ENCODE measurements at places on chromosomes 1 and 21.

GRCh38 chr1:244112636-244113035, 61.6 kb downstream of the ZBTB18 start:
- DNase-seq = no peak

DNA sequence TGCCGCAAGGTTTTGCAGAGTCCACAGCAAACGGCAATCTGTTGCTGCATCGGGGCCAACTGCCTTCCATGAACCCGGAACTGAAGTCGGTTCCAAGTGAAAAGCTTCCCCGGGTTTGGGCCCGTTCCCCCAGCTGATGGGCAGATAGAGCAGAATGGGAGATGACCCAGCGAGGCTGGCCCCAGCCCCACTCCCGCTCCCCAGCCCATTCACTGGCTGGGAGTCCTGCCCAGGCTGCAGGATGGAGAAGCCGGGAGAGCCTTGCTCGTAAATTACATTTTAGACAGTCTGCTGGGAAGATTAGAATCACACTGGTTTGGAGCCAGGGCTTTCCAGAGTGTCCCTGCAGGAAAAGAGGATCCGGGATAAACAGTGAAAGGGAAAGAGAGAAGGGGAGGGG, 31.6 kb upstream of the PAX7 start:
- peak; percentile 75 for DNase-seq

DNA sequence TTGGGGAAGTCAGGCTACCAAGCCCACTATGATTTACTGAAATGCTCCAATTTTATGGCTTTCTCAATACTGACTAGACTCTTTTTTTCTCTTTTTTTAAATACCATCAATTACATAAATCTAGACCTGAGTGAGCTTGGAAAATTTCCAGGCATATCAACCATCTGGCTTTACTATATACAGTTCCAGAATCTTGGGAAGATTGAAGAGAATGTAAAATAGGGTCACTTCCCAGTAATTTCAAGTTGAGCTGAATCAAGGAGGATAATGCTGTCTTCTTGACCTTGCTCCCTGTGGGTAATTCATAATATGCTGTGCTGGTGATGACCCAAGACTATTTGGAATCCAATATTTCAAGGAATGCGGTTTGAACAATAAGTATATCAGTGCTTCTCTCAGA, 108.1 kb downstream of the MAP3K21 start:
- no peak for DNase-seq

GRCh38 chr1:77631302-77631701, 51.2 kb downstream of the ZZZ3 start:
- DNase-seq = no peak

Data from islet precursor cell (in vitro differentiated cells).